Bronchial smooth muscle cell (primary cell): ENCODE measurements at places on chromosomes 5 and 9. TPM values are rescaled to one million over a fixed set of nuclear protein-coding genes. Genes with fewer than 3 reads are reported as not detected.

CHMP5 gene
- total RNA-seq, result 117 and 152 TPM in 2 replicates

LHX6 gene
- not detected in 2 replicates for total RNA-seq

SHC3 gene
- total RNA-seq, result 20.9 and 38.0 TPM in 2 replicates

PCDHA4 gene
- total RNA-seq, result 0.32 and 0.86 TPM in 2 replicates

GMCL2 gene
- not detected in 2 replicates for total RNA-seq

IFNW1 gene
- 0.09 TPM in 1 of 2 replicates, not detected in the other for total RNA-seq

FGD3 gene
- not detected in 2 replicates for total RNA-seq

ADCY2 gene
- total RNA-seq, result under 0.01 TPM in 1 of 2 replicates, not detected in the other

WDR31 gene
- 2.8 and 3.8 TPM in 2 replicates for total RNA-seq

IL7R gene
- 0.17 and 0.79 TPM in 2 replicates for total RNA-seq

ARID3C gene
- not detected in 2 replicates for total RNA-seq

ISL1 gene
- not detected in 2 replicates for total RNA-seq

SOHLH1 gene
- total RNA-seq, result not detected in 2 replicates

CDK5RAP2 gene
- total RNA-seq, result 22.9 and 28.3 TPM in 2 replicates

HRCT1 gene
- total RNA-seq, result 0.16 and 0.17 TPM in 2 replicates

TBC1D2 gene
- 1.6 and 4.4 TPM in 2 replicates for total RNA-seq

TEK gene
- total RNA-seq, result 0.43 and 15.6 TPM in 2 replicates

IL33 gene
- total RNA-seq, result 79.0 and 83.6 TPM in 2 replicates

IL31RA gene
- total RNA-seq, result 0.63 and 0.77 TPM in 2 replicates

PRLR gene
- total RNA-seq, result 0.16 TPM in 1 of 2 replicates, not detected in the other
